ENCODE measurements at places on chromosomes 7 and 10.

DNA sequence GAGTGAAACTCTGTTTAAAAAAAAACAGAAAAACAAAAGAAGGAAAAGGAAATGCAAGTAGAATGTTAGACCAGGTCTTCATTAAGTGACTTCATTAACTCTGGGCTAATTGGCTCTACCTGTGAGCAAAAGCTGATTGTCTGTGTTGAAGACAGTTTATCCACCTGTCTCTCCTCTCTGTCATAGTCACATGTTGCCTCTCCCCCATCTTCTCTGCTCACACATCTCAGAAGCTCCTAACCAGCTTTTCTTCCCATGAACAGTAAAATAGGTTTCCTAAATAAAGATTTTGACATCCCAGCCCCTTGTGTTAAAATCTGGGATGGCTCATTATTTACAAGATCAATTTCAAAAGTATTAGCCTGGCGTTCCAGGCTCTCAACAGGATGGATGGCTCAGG lies 222.7 kb downstream of the CACNB2 start:
- DNase-seq, result no peak

DNA sequence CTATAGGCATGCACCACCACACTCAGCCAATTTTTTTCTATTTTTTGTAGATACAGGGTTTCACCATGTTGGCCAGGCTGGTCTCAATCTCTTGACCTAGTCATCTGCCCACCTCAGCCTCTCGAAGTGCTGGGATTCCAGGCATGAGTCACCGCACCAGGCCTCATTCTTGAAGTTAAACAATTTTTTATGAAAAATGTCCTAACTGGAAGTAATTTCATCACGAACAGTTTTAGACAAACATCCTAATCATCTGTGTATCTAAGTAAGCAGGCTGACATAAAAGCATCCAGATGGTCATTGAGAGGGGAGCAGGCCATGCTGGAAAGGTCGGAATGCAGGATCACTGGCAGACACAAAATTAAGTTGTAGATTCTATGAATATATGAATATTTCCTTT lies 269.1 kb downstream of the ZMYND11 start:
- DNase-seq, result no peak

GRCh38 chr7:157668221-157668883 lies 331.5 kb downstream of the DNAJB6 start:
- DNase-seq, result no peak

DNA sequence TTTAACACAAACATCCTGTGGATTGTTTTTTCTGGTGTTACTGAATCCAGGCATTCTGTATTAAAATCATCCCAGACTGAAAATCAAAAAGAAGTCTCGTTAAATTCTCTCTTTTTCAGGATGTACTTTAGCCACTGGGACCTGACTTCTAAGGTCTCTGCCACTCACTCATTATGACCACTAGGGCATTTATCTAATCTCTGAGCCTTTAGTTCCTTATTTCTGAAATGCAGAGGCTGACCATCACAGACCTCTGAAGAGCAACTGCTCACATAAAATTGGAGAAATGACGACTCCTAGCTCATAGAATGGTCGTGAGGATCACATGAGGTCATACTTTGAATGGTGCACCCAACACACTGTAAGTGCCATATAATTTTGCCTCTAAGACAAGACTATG lies 63.2 kb downstream of the KCNMA1 start:
- no peak for DNase-seq

DNA sequence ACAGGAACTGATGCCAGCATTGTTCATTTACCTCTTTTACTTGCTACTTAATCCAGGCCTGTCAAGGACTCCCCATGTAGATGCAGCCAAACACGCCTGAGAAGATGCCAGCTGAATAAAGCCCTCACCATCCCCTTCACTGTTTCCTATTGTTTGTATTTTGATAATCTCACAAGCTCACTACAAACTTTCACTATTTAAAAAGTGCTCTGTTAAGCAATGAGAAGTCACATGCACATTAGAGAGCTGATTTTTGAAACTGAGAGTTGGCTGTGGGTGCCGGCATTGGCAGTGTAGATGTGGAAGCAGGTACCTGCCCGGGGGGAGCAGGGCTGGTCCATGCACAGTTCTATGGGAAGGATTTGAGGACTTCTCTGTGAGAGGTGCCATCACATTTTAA lies 169.8 kb upstream of the GRB10 start:
- no peak for DNase-seq

- no peak for DNase-seq
Measured at GRCh38 chr7:95389516-95389915, 6.7 kb downstream of the PON3 start.

- no peak for DNase-seq
Measured at GRCh38 chr7:140078392-140078791, 15.6 kb upstream of the PARP12 start.

GRCh38 chr7:51611937-51612336 lies 295.3 kb upstream of the COBL start:
- DNase-seq, result no peak

DNA sequence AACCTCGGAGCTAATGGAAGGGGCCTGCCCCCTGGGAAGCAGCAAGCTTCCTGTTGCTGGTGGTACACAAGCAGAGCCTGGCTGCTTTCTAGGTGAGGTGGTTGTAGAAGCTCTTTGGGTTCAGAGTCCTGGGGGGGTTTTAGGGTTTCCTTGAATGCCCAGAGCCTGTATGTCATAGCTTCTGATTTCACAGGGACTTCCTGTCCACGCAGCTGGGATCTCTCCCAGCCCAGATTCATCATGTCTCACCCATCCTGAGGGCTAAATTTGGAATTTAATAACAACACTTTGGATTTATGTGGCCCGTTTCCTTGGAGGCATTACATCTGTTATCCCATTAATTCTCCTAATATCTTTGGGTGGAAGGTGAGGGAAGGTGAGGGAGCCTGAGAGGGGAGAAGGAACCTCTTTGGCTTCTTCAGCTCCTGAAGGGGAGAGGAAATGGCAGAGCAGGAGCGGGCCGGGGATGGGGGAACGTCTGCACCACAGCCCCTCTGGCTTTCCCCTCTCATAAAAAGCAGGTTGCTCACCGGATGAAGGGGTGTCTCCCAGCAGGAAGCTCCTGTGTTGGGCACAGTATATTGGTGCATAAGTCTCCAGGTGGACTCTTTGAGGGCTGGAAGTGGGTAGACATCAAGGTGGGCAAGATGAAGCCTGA lies 19.7 kb downstream of the RPS24 start:
- no peak for DNase-seq

DNA sequence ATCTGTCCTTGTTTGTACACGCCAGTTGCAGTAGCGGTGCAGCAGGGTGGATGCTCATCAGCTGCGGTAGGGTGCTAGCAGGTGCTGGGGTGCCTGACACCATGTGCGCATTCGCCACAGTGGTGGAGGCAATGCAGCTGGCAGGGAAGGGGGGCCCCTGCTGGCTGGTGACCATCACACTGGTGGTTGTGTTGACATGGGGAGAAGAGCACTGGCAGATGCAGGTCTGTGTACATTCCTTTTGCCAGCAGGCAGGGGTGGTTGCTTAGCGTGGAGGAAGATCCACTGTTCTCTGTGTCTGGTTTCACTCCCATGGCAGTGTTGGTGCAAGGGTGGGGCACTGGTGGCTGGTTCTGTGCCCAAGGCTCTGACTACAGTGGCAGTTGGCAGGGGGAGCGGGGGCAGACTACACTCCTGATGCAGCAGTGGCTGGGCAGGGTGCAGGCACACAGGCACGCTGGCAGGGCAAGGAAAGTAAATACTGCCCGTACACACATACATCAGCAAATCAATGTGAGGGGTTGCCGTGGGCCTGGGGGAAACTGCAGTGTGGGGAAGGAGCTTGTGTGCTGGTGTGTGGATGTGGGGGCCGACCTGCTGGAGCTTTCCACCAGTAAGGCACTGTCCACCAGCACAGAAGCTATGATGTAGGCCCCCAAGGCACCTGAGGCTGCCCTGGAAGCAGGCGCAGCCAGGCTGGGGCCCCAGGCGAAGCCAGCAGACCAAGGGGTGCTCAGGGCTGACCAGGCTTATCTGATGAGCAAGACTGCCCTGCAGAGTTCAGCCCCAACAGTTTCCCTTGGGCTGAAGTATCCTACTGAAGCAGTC lies 87.2 kb upstream of the UNC5B start:
- DNase-seq, result no peak

DNA sequence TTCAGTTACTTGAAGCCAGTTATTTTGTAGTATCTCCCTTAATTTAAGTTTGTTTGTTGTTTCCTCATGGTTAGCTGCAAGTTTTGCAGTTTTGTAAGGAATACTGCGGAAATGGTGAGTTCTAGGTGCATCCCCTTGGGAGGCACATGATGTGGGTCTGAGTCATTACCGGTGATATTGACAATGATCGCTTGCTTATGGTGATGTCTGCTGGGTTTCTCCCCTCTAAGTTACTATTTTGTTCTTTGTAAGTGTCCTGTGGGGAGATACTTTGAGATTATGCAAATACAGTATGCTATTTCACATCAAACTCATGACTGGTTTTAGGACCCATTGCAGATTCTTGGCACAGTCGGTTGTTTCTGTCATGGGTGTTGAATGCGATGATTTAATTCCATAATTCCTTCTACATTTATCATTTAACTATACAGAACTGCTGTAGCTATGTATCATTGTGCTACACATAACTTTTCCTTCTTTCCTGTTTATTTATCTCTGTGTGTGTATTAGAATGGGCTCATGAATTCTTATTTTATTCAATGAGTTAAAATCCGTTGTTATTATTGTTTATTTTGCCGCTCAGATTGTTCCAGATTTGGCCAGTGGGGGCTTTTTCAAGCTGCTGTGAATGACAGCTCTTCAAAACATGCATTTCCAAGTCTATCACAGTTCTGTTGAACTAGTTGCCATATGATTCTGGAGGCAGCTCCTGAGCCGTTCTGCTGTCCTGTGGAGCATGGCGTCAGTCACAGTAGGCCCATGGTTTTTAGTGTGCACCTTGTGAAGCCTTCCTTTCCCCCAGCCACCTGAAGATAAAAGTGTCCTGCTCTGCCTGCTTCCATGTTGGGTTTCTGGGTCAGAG lies 18.4 kb downstream of the TSPAN14 start:
- DNase-seq, result no peak

DNA sequence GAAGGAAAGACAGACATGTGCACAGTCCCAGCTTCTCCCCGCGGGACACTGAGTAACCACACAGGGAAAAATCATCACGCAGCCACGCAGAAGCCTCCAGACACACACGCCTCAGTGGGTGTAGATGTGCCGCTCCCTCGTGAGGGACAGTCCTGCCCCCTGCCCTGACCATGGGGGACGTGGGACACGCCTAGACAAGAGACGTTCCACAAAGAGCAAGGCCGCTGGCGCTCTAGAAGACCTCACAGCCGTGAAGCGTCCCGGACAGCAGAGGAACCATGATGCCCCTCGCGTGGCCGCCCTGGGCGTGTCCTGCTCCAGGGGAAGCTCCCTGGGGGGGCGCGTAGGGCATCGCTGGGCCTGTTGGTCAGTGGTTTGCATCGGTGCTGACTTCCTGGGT lies 210.8 kb downstream of the DNAJB6 start:
- no peak for DNase-seq

GRCh38 chr7:102897856-102898531 lies 14.8 kb upstream of the LRRC17 start:
- DNase-seq, result no peak

GRCh38 chr7:74466196-74466813 lies 12.6 kb downstream of the GTF2IRD1 start:
- DNase-seq, result peak; percentile 19

GRCh38 chr10:6542999-6543430 lies 37.1 kb downstream of the PRKCQ start:
- peak; percentile 61 for DNase-seq

- no peak for DNase-seq
Measured at GRCh38 chr7:31423994-31424393, 83.5 kb upstream of the NEUROD6 start.

DNA sequence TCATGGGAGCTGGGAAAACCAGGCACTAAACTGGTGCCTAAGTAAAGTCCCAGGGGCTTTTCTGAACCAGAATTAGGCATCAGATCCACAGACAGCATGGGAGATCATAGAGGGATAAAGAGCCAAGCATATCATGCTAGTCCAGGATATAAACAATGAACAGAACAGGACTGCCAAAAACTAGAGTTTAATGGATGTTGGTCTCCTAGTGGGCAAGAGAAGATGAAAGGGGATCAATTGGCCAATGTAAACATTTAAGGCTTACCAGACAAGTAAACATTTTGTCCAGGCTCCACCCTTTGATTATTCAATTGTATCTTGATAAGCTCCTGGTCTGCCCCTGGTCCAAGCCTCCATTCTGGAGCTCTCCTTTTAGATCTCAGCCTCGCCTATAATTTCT lies 18.9 kb downstream of the MACC1 start:
- DNase-seq, result no peak

DNA sequence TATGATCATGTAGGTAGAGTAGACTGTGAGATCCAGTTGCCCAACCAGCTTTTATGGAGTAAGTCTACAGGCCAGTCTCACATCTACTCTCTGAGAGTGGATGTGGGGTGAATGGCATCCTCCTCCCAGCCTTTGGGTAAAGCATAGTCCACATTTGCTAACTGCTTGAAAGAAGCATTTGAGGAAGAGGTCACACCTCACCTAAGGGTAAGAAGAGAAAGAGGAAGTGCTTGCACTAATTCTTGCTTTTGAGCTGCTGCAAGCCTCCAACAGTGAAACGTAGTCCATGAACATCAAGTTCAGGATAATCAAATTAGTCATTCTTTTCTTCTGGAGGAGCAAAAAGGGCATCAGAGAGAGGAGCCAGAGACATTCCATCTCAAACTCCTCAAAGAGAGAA lies 93.9 kb upstream of the AGR3 start:
- DNase-seq, result no peak

DNA sequence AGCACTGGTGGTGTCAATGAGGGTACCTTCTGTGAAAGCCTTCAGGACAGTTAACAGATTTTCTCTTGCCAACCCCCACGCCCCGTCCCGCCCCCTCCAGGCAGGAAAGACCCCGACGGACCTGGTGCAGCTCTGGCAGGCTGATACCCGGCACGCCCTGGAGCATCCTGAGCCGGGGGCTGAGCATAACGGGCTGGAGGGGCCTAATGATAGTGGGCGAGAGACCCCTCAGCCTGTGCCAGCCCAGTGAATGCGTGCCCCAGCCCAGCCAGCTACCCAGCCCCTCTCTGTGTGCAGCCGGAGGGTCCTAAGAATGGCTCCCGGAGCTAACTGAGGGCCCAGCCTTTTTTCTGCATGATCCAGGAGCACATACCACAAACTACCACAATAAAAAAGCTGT lies 713 bp upstream of the HOGA1 start:
- DNase-seq, result no peak

- peak; percentile 59 for DNase-seq
Measured at GRCh38 chr10:79067241-79068202, 1.2 kb upstream of the ZMIZ1 start.
